Right kidney (tissue), 9 donors: ENCODE measurements at places on chromosomes 7 and 10.
A peak's percentile ranks its signal among the peaks of the same experiment; 100 is the strongest.

DNA sequence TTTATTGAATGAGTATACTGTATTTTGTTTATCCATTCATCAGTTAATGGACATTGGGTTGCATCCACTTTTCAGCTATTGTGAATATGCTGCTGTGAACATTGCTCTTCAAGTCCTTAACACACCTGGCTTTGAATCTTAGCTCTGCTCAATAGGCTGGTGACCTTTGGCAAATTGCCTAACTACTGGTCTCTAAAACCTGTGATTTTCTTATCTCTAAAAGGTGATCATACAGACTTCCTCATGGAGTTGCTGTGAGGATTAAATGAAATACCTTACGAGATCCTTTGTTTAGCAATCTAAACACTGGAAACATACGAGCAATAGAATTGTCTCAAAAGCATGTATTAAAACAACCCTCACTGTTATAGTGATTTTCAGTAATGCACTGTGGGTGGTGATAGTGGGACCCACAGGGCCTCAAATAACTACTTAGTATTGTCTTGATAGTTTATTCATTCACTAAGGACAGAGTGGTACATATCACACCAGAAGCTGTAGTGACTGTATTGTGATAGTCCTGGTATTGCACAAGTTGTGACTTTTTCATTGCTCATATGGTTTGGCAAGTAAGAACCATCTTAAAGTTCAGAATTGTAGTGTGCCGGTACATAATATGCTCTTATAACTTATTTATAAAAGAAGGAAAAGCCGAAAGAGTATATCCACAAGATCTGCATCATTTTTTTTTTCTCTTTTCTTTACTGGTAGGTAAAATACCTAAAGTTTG, 257.6 kb downstream of the EXOC4 start:
- DNase-seq = no peak

DNA sequence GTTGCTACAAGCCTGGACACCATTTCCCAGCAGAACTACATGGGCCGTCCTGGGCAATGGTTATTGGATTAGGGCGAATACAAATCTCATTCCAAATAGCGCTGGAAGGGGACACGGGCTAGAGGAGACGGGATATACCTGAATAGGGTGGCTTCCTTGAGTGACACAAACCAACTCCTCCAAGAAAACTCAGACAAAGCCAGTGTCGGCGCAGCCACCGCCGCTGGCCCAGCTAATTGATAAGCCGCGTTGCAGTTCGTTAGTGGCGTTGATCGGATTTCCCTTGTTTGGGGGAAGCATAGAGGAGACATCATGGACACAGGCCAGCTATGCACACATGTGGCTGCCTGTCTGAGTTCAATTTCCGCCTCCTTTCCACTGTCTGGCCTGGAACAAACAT, 55.7 kb downstream of the EBF3 start:
- no peak for DNase-seq

GRCh38 chr7:78191475-78192079, 393.0 kb downstream of the PHTF2 start:
- DNase-seq = no peak

DNA sequence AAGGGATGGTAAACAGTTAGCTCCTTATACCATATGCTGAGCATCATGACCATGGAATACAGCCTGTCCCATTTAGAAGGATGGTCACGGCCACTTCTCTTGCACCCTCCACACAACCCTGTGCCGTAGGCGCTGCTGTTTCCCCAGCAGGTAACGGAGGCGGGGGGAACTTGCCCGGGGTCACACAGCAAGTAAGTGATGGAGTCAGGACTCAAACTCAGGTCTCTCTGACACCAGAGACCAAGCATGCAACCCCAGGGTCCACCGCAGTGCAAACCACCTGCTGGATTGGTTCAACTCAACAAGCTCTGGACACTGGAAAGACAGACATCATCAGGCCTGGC, 71.6 kb downstream of the ZRANB1 start:
- no peak for DNase-seq

GRCh38 chr7:47326808-47327207, 255.1 kb downstream of the TNS3 start:
- peak; percentile 36 for DNase-seq

DNA sequence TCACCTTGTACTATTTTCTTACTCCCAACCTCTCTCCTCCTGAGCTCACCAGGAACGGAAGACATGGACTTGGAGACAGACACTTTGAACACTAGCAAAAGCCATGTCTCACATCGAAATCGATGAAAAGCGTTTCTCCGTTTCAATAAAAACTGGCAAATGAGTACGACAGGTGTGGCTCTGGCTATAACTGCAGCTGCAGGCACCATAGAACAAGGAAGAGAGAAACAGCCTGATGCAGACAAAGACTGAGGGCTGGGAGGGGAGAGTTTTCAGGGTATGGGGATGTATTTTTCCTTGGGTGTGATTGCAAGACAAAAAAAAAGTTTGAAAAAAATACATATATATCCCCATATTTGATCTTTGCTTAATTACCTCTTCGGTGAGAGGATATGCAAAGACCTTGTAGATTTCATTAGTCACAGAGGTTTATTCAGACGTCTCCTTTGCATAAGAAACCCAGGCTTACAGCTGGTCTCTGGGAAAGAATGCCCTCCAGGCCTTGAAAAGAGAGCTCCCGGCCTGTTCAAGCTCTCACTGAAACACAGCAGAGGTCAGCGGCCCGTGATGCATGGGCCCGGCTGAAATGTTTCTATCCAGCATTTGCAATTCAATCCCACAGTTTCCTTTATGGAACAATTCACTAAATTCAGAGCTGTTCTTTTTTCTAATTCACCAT, 63.1 kb downstream of the TLL2 start:
- DNase-seq = no peak

GRCh38 chr10:121285406-121286196, 312.6 kb downstream of the FGFR2 start:
- DNase-seq = no peak

GRCh38 chr10:3132036-3133025, 40.3 kb downstream of the PITRM1 start:
- no peak for DNase-seq

DNA sequence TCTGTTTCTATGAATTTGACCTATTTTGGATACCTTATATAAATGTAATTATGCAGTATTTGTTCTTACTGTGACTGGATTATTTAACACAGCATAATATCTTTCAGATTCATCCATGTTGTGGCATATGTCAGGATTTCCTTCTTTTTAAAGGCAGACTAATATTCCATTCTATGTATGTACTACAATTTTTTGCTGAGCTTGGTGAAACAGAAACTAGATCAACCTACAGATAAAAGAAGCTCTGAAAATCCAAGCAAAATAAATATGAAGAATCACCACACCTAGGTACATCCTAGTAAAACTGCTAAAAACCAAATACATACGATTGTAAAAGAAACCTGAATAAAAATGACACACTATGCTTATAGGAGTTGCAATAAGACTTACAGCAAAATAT, 300.5 kb downstream of the HTR7 start:
- no peak for DNase-seq

- DNase-seq = no peak
Measured at GRCh38 chr7:132407764-132408163, 168.5 kb downstream of the PLXNA4 start.

DNA sequence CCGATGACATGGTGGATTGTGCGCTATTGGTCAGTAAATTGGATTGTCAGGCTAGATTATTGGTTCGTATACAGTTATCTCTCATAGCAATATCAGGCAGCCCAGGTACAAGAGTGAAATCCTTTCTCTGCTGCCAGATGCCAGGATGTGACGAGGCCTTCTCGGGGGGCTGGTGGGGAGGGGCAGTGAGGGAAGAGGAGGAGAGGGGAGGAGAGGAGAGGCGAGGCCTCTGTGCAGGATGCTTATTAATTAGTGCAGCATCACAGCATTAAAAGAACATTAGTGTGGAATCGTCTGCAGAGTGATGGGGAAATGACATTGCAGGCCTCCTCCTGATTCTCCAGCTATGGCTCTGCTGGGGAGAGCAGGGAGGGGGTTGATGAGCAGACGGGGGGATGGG, 30.5 kb upstream of the SLF2 start:
- DNase-seq = no peak

DNA sequence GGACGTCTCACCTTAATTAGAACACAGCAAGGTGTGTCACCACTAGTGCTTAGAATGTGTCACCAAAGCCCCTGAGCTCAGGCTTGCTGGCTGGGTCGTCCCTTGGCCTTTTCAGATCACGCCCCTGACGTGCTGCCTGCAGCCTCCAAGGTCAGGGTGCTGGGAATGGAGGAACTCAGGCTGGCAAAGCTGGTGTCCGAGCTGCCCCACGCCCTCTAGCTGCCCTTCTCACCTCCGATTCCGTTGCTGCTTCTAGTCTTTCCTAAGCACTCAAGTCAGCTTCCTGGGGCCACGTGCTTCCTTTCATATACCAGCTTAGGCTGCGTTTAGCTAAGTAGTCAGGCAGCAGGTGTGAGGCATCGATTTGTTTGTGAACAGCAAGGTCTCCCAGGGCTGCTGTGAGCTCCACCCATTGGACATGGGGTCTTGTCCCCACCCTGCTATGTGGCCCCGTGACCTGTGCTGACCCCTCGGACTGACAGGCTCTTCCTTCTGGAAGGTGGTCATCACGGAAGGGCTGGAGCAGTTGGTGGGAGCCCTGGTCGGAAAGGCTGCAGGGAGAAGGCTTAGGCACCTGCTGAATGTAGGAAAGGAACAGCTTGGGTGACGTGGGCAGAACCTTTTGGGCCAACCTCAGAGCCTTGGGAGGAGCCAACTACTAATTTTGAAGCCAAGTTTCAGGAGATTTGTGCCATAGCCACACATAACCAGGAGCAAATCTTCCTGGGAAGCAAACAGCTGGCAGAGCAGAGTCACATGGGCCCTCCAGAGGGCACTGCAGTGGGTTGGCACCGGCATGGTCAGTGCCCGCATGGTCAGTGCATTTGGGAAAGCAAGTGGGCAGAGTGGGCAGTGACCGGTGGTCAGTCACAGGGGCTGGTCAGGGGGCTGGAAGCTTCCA, 28.8 kb downstream of the VIPR2 start:
- no peak for DNase-seq

- DNase-seq = no peak
Measured at GRCh38 chr7:142401951-142402350, 144.1 kb upstream of the PRSS58 start.

DNA sequence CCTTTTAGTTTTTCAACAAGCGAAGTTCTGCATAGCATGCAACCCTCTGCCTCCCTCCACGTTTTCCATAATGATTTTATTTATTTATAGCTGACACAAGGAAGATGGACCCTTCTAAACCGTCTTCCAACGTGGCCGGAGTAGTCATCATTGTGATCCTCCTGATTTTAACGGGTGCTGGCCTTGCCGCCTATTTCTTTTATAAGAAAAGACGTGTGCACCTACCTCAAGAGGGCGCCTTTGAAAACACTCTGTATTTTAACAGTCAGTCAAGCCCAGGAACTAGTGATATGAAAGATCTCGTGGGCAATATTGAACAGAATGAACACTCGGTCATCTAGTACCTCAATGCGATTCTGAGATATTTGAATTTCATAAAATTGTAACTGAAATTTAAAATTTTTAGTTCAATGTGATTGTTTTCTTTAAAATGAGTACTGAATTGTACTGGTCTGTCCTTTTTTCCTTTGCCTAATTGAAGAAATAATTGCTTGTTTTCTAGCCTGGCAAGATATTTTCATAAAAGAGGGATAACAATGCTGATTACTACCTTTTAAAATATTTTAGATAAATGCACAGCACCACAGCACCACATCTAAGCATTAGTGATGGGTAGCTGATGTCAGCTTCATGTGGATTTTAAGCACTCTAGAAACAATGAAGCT, 41.5 kb upstream of the SLC39A12 start:
- DNase-seq = no peak

DNA sequence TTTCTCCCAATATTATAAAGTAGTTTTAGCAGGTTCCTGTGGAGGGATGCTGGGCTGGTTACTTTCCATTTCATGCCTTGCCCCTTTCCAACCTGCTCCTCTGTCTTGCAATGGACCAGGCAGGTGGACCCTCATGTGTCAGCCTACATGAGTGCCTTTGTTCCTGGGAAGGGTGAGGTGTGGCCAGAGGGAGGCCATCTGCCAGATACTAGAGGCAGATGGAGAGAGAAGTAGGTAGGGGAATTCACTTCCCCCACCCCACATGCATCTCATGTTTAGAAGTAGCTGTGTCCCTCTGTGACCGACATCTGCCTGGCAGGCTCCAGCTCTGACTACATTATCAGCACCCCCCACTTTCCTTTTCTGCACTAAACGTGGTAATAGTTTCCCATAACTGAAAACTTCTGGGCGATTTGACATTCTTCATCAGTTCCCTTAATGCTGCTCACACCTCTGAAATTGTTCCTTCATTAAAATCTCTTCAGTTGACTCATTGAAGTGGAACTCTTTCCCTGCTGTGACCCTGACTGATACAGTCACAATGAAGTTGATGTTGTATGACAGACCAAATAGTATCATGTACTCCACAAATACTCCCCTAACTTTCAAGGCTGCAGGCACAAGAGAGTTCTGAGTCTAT, 396.3 kb upstream of the FZD8 start:
- no peak for DNase-seq

- DNase-seq = no peak
Measured at GRCh38 chr7:421136-421991, 98.3 kb downstream of the PDGFA start.

GRCh38 chr7:48182718-48183369, 11.6 kb downstream of the ABCA13 start:
- no peak for DNase-seq

DNA sequence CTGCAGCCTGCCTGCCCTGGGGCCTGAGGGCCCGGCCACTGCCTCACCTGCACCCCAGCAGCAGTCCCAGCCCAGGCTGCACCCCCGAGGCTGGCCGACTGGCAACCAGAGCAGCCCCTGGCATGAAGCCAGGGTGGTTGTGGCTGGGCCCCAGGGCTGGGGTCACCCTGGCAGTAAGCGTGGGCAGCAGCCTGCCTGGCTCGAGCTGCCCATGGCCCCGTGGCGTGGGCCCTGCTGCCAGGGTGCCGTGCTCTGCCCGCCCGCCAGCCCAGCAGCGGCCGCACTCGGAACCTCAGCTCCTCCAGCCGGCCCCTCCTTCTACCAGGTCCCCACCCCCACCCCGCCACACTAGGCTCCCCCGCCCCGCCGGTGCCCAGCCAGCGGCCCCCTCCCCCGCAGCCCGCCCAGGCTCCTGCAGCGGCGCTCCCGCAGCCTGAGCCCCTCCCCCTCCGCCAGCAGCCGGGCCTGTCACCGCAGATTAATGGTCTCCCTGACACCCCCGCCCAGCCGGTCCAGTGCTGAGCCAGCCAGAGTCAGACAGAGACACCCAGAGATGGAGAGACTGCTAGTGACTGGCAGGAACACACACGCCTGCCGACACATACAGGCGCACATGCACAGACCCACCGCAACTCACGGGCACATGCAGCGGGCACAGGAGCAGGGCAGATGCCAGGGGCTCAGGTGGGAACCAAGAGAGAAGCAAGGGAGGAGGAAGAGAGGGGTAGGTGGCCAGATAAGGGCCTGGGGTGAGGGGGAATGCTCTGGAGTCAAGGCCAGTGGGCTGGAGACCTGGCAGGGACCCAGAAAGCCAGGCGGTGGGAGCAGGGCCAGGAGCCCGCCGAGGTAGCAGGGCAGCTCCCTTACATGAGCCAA, 22.4 kb downstream of the KCNH2 start:
- DNase-seq = peak; percentile 76

DNA sequence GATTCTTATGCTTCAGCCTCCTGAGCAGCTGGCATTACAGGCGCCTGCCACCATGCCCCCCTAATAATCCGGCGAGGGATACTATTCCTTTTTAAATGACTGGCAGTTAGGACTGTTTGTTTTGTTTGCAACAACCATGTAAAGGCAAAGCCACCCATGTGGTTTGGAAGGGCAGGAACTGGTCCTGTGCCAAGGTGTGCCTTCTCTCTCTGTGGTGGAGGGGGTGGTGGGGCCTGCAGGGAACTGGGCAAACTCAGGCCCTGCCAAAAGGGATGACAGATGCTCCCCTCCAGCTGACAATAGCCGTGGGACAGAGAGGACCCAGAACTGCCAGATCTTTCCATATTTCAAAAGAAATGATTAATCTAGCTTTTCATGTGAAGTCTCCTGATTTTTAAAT, 23.5 kb upstream of the WAPL start:
- no peak for DNase-seq
